ENCODE measurements at places on chromosomes 3 and 15.

DNA sequence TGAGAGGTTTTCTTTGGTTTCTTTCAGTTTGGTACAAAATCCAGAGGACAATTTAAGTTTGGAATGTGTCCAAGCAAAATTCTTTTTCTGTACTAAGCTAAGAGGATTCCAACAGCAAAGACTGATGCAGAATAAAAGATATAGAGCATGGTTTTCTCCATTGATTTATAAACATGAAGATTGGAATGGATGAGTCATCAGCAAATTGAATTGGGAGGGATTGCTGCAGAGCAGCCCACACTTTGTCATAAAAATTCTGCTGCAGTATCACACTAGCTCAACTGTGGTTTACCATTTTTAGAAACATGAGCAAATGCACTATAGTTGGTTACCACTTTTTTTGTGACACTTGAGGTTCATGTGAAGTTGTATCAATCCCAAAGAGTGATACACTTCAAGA lies 16.1 kb upstream of the LARP6 start:
- DNase-seq: no peak

GRCh38 chr3:12175844-12176453 lies 17.2 kb upstream of the TIMP4 start:
- DNase-seq: no peak

DNA sequence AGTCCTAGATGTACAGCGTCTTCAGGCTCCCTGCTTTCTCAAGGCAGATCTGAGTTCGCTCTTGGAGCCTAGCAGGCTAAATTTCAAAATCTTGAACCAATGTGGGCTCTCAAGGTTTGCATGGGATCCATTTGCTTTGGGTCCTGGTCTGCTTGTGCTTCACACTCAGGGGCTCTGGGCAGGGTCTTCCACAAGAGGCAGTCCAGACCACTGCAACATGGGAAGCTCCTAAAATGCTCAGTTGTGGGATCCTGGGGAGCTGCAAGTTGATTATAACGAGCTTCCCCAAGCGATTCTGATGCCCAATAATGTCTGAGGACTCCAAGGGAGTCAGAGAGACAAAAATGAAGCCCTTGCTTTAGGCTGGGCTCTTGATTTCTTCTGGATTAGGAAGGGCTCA lies 6.7 kb downstream of the NUTM1 start:
- no peak for DNase-seq

DNA sequence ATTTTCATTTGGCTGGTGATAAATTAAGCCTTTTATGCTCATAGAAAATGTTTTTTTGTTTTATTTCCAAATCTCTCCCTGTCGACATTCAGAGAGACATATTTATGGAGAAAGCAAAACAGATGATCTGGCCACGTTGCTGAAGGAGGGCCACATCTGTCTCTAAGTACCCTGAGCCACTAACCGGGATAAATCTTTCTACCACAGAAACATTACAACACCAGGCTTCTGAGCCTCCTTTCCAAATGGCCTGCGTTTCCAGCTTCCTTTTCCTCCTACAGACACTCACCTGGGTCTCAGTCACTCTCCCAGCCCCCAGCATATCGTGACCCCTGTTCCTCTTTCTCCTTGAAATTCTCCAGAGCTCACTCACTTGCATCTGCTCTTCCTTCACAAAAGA lies 161.0 kb downstream of the ARRDC4 start:
- DNase-seq: no peak

- DNase-seq: no peak
These were observed 502.6 kb downstream of the FGF12 start for GRCh38 chr3:192224634-192225155.

DNA sequence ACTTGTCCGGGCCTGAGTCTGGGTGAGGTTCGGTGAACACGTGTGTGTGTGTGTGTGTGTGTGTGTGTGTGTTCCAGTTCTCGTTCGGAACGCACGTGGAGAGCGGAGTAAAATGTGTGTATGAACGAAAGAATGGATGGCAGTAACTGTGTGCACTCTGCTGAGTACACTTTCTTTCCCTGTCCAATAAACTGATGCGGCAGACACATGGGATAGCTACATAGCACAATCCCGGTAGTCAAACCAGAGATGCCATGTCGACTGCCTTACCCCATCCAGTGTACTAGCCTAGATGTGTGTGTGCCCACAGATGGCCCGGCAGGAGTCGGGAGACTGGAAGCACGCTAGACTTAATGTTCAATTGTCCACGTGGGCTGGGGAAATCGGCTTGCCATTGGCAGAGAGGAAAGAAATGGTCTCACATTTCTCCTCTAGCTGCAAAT lies 507 bp upstream of the GOLIM4 start:
- no peak for DNase-seq

DNA sequence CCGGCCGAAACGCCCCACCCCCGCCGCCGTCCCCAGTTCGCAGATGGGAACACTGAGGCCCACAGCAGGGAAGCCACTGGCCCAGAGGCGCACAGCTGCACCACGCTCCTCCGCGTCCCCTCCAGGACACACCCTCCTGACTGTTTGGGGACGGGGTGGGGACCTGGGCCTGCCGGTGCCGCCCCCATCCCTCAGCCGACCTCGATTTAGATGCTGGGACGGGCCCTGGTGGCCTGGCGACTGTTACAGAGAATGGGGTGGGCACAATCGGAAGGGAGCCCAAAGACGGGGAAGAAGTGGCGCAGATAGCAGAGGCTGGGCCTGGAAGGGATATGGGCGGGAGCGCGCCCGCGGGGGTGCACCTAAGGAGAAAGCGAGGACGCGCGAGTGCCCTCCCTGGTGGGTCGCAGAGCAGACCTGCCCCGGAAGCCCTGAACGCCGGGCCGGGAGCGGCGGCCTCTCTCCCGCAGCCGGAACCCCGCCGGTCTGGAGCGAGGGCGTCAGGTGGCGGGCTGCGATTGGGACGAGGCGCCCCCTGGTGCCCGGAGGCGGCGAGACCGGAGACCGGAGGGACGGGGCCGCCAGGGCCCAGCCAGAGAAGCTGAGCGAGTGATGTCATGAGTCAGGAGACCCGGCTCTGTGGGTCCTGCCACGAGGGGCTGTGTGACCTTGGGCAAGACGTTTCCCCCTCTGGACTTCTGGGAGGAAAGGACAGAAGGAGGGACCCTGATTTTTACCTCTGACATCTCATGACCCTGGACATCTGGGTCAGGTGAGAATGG lies 78.4 kb downstream of the IQSEC1 start:
- peak; percentile 69 for DNase-seq

GRCh38 chr3:196197524-196197923 lies 13.7 kb downstream of the ZDHHC19 start:
- DNase-seq: no peak

DNA sequence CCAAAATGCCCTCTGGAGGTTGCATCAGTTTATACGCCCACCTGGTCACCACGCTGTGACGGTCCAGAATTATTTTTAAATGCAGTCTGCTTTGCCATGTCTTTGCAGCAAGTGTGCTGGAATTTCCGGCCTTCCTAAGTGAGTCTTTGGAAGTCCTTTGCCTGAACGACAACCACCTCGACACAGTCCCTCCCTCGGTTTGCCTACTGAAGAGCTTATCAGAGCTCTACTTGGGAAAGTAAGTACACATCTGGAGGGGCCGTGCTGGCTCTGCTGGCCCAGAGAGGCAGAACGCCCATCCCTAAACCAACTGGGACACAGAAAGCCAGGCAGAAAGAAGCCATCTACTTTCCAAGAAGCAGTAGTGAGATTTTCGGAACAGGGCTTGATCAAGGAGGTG lies 101.8 kb downstream of the LRRK1 start:
- DNase-seq: no peak

- no peak for DNase-seq
These were observed 796.4 kb upstream of the ARPP21 start for GRCh38 chr3:34842706-34843480.

DNA sequence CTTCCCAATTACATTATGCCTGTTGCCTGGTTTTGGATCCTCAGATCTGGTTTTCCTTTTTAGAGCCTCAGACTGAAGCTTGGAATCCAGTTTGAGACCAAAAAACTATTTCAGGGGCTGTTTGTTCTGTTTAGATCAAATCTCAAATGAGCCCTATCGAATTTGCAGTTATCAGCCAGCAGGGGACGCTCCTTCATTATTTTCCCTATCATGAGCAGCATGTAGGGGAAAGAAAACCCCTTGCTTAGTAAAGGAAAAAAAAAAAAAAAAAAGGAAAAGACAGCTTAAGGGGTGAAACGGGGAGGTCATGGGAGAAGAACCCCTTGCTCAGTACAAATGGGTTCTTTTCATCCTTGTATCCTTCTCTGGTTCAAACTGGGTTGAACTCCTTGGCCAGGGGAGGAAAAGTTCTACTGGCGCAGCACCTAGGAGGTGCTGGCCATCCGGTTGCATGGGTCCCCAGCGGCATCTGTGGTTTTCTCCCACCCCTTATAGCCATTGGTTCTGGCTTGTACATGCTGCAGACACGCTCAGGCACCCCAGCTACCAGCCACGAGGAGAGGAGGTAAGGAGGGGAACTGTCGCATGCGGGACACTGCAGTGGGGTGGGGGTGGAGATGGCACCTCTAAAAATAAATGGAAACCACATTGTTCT lies 1375.1 kb upstream of the ALCAM start:
- DNase-seq: no peak

GRCh38 chr3:126371096-126371705 lies 14.0 kb upstream of the KLF15 start:
- DNase-seq: no peak

DNA sequence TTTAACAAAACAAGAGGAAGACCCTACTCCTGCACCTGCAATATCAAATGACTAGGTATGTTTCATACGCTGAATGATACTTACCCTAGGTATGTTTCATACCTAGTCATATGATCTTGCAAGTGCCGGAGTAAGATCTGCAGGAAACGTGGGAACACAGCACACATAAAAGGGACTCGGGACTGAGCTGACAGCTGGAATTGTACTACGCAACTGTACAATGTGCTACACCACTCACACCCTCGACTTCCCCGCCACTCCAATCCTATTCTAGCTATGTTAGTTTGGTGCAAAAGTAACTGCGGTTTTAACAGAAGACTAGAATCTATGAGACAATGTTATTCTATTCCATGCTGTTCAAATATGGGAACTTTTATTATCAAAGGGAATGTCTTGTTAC lies 22.0 kb downstream of the CRBN start:
- DNase-seq: no peak

DNA sequence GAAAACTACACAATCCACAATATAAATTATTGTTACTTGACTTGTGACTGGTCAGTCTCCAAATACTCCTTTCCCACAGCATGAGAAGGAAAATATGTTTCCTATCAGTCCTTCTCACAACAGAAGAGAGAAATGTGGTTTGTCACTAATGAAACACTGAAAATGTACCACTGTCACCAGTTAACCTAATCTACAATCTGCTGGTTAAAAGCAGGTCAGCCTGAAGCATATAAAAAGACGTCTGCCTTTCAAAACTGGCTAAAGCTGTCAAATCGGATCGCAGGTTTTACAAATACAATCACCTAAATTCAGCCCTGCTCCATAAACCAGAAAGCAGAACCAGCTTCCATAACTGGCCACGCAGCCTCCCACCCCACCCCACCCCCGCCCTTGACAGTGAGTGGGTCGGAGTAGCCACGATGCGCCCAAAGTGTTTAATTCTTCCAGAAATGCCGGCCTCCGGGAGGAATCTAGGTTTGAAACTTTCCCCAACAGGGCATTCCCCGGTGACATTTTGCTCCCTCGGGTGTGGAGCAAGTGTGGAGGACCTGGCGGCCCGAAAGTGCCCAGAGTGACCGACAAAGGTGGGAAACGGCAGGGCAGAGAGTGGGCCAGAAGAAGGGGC lies 682 bp downstream of the ETFA start:
- no peak for DNase-seq

- no peak for DNase-seq
These were observed 43.2 kb downstream of the SCAPER start for GRCh38 chr15:76861815-76862397.

GRCh38 chr15:80699981-80700380 lies 4.9 kb downstream of the ABHD17C start:
- DNase-seq: no peak

- DNase-seq: no peak
These were observed 935.8 kb downstream of the IGSF11 start for GRCh38 chr3:118098827-118099226.

- DNase-seq: no peak
These were observed 183.3 kb downstream of the NR1D2 start for GRCh38 chr3:24128199-24129005.

DNA sequence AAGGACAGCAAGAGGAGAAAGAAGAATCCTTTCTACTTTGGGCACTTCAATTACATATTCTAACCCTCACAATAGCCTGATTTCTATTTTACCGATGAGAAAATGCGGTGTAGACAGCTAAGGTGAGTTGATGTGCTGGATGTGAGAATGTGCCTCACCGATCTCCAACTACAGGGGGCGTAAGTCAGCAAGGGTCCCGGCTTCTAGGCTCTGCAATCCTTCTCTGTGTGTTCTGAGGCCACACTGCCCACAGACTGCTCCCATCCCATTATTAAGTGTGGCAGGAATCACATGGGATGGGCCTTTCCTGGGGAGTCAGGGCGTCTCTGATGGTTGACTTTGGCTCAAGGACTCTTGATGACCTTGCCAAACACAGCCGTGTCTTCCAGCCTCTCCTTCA lies 23.6 kb upstream of the RPL35A start:
- no peak for DNase-seq

DNA sequence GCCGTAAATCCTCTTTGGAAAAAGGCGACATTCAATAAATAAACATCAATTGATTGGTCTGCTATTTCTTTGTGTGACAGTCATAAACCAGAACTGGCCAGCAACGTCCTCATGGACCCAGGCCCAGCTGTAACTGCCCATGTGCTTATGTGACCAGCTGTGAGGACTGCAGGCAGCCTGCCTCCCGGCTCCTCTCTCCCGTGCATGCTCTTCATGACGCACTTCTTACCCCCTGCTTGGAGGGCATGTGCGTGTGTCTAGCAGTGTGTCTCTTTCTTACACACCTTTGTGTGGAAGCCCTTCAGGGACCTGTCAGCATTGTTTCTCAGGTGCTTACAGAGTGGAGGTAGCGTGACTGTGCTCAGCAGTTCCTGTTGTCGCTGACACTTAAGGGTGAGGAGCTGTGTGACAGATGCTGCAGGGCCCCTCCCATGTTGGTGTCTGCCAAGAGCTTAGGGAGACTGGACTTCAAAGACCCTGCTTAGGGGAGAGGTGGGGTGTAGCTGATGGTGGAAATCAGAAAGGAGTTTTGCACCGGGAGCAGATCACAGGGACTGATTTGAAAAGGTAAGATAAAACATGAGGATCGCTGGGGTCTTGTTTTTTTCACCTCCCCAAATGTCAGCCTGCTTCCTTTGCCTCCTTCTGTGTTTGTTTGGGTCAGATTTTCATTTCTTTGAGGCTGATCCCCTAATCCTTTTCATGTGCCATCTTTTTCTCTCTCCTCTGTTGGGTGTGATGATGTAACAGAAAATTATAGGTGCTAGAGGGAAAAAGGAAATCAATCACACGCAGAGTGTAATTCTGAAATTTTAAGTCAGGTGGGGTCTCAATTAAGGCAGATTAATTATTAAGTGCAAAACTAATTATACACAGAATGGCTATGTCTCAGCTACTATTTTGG lies 2.1 kb downstream of the PODXL2 start:
- DNase-seq: no peak

- DNase-seq: no peak
These were observed 2.0 kb downstream of the PXYLP1 start for GRCh38 chr3:141233457-141234161.

- DNase-seq: no peak
These were observed 39.6 kb downstream of the VGLL3 start for GRCh38 chr3:86951322-86951721.
